A673 (cell line): ENCODE measurements at places on chromosomes 7 and 10. TPM values are rescaled to one million over a fixed set of nuclear protein-coding genes. Genes with fewer than 3 reads are reported as not detected.

- H3K4me3 ChIP-seq = no peak overlapping the region
- H3K36me3 ChIP-seq = no peaks in the 10 kb centered on the region
- H3K27me3 ChIP-seq = no peaks in the 10 kb centered on the region
Observed at GRCh38 chr10:13483951-13484350, 44.9 kb downstream of the BEND7 start.

DNA sequence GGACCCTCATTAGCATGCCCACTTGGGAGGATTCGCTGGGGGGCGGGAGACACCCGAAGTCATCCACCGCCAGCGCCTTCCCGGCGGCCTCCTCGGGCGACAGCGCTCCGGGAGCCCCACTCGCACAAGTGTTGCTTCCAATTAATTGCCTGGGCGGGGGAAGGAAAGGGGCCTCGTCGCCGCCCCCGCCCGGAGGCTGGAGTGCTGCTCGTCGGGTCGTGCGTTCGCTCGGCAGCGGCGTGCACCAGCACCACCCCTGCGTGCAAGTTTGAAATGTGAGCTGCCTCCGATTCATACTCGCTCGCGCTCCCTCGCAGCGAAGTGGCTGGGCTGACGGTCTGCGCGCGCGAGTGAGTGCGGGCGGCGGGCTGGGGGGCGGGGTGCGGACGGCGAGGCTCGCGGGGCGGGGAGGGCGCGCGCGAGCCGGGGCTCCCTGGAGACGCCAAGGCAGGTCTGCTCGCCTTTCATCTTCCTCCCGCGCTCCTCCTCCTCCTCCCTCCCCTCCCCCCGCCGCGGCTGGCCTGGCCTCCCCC is 104.6 kb upstream of the PPIF start:
- no peaks in the 10 kb centered on the region for H3K27me3 ChIP-seq
- H3K4me1 ChIP-seq = peaks cover 45% of the 10 kb centered on the region
- DNase-seq = peak; percentile 94
- peak overlapping the region; percentile 64 for H3K4me3 ChIP-seq
- no peaks in the 10 kb centered on the region for H3K36me3 ChIP-seq

Gene PHYHIPL
- total RNA-seq = 0.33 and 0.97 TPM in 2 replicates

GRCh38 chr10:4638099-4638498 is 187.9 kb upstream of the AKR1E2 start:
- DNase-seq = no peak
- no peaks in the 10 kb centered on the region for H3K36me3 ChIP-seq
- H3K4me1 ChIP-seq = no peaks in the 10 kb centered on the region
- H3K27ac ChIP-seq = no peak overlapping the region
- no peaks in the 10 kb centered on the region for H3K27me3 ChIP-seq

Gene SPDYE2
- total RNA-seq = not detected in 2 replicates

Gene C10orf143
- total RNA-seq = 1.8 and 2.0 TPM in 2 replicates

Gene POM121L12
- not detected in 2 replicates for total RNA-seq

DNA sequence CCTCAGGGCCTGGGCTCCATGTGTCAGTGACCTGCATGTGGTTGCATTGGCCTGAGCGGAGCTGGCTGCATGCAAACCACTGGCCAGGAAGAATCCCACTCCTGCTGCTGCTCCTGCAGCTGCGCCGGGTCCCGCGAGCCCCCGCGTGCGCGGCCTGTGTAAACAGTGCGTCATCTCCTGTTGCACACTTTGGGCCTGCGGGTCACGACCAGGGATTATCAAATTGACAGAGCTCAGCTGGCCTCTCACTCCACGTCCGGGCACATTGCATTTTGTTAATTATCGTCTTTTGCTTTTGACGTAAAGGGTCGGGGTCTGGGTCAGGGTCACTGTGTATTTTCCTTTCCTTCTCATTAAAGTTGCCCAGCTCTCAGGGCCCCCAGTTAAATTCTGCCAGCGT is 132.6 kb downstream of the RGS10 start:
- H3K4me3 ChIP-seq = no peak overlapping the region
- DNase-seq = no peak
- H3K36me3 ChIP-seq = peaks cover 2% of the 10 kb centered on the region
- no peaks in the 10 kb centered on the region for H3K4me1 ChIP-seq
